Adipocyte (in vitro differentiated cells): ENCODE measurements at places on chromosomes 13 and 19.

- peak; percentile 49 for DNase-seq
These were observed 13.3 kb upstream of the AKAP8L start for GRCh38 chr19:15432018-15432494.

DNA sequence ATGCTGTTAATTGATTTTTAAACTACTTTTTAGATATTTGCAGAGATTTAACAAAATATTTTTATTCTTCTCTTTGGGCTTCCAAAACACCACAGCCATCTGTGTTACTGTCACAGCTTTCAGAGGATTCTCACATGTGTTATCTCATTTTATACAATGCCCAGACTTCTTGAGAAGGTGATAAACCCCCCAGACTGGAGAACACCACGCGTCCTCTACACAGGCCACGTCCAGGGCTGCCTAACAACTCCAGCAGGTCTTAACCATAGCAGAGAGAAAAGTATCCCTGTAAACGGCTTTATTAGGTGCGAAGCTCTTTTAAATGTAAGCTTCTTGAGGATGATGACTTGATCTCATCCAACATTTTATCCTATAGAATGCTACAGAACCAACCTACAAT lies 2.0 kb downstream of the GPR183 start:
- DNase-seq: no peak

- no peak for DNase-seq
These were observed 8.8 kb downstream of the ATP4B start for GRCh38 chr13:113649212-113649611.

GRCh38 chr13:91368101-91368500 lies 20.6 kb downstream of the MIR17HG start:
- no peak for DNase-seq

DNA sequence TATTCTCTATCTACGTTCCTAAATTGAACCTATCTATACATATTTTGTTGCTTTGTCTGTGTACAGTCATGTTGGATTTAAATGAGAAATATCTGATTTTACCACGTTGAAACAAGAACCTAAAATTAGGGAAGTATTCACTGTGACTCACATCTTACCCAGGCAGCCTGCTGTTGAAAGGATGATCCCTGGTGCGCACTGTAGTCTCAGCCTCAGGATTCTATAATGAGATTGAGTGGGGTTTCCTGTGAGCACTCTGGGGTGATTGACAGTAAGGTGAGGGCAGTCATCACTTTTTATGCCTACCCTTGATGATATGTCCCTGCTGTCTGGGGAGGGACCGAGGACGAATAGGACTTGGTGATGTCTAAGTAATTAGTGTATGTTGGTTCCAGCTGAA lies 35.4 kb downstream of the PCCA start:
- peak; percentile 33 for DNase-seq
